Kidney (tissue), 22 donors: ENCODE measurements at places on chromosomes 2 and 18. TPM values are rescaled to one million over a fixed set of nuclear protein-coding genes. Genes with fewer than 3 reads are reported as not detected.

DSC1 gene
- not detected for total RNA-seq

DNA sequence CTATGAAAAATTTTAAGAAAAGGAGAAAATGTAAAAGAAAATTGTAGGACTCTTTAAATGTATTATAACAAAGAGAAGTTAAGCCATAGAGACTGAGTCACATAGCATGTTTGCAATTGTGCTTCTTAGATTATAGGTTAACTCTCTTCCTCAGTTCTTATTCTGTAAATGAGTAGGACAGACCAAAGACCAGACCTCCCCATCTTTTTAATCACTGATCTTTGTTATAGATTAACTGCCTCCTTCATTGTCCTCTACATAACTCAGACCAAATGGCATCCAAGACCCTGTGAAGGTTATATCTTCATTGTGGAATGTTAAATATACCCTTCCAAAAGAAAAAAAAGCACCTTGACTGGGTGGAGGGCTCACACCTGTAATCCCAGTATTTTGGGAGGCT, 316.9 kb upstream of the LRRTM4 start:
- DNase-seq, result no peak
- no peaks in the 10 kb centered on the region for H3K27me3 ChIP-seq
- H3K4me1 ChIP-seq, result peaks cover 5% of the 10 kb centered on the region
- H3K27ac ChIP-seq, result no peak overlapping the region

SCN2A gene
- total RNA-seq, result 9.9 TPM

DNA sequence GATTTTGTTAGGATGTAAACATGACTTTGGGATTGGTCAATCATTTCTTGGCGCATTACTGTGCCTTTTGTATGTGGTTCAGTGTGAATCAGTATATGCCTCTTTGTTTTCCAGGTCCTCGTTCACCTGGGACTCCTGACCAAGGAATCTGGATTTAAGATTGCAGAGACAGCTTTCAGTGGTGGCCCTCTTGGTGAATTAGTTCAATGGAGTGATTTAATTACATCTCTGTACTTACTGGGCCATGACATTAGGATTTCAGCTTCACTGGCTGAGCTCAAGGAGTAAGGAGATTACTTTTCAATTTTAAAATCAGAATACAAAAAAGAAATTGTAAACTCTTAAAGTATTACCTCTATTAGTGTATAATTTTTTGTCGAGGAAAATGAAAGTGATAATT, 87.6 kb downstream of the MGAT5 start:
- no peaks in the 10 kb centered on the region for H3K27me3 ChIP-seq
- H3K4me3 ChIP-seq, result no peak overlapping the region

GRCh38 chr2:233498126-233498525, 68.5 kb downstream of the USP40 start:
- H3K36me3 ChIP-seq, result peaks cover 4% of the 10 kb centered on the region
- H3K4me3 ChIP-seq, result no peak overlapping the region
- H3K27me3 ChIP-seq, result no peaks in the 10 kb centered on the region
- H3K27ac ChIP-seq, result no peak overlapping the region
- H3K4me1 ChIP-seq, result no peaks in the 10 kb centered on the region

LYG1 gene
- 21.0 TPM for total RNA-seq

ELOA2 gene
- not detected for total RNA-seq

ROCK1 gene
- total RNA-seq, result 56.5 TPM

GRCh38 chr18:23131693-23132319, 3.5 kb upstream of the CABLES1 start:
- DNase-seq, result no peak
- no peaks in the 10 kb centered on the region for H3K4me1 ChIP-seq
- no peak overlapping the region for H3K27ac ChIP-seq
- no peaks in the 10 kb centered on the region for H3K27me3 ChIP-seq
- H3K36me3 ChIP-seq, result no peaks in the 10 kb centered on the region
- no peak overlapping the region for H3K4me3 ChIP-seq

- H3K27me3 ChIP-seq, result no peaks in the 10 kb centered on the region
- no peak overlapping the region for H3K4me3 ChIP-seq
- H3K4me1 ChIP-seq, result peaks cover 2% of the 10 kb centered on the region
- H3K27ac ChIP-seq, result no peak overlapping the region
Measured at GRCh38 chr2:212424082-212424481, 114.5 kb downstream of the ERBB4 start.

DNA sequence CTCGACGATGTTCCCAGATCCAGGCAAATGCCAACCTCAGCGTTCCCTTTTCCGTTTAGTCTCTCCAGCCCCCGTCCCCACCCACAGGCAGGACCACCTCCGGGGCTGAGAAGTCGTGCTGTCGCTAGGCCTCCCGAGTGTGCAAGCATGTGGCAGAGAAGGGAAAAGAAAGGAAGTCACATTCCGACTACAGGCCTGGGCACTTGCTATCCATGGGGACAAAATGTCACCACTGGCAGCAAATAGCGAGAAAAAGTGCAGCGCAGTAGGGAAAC, 420 bp downstream of the PIGN start:
- no peaks in the 10 kb centered on the region for H3K4me1 ChIP-seq
- H3K4me3 ChIP-seq, result peak overlapping the region; percentile 96
- H3K36me3 ChIP-seq, result no peaks in the 10 kb centered on the region
- no peaks in the 10 kb centered on the region for H3K27me3 ChIP-seq
